ENCODE measurements at places on chromosomes 1 and 21.

GRCh38 chr1:176837708-176838107 lies 326.8 kb downstream of the ASTN1 start:
- no peak for DNase-seq

DNA sequence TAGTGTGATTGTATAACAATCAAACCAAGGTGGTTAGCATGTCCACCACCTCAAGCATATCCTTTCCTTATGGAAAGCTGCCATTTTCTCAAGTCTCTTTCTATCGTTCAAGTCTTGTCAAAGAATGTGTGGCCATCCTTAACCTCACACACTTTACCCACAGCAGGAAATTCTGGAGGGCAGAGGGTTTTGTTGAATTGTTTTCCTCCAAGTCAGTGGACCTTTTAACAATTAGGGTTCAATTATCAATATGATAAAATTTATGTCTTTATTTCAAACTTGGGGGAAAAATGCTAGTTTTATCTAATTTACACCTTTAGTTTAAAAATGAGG lies 14.2 kb upstream of the PTPRC start:
- no peak for DNase-seq

DNA sequence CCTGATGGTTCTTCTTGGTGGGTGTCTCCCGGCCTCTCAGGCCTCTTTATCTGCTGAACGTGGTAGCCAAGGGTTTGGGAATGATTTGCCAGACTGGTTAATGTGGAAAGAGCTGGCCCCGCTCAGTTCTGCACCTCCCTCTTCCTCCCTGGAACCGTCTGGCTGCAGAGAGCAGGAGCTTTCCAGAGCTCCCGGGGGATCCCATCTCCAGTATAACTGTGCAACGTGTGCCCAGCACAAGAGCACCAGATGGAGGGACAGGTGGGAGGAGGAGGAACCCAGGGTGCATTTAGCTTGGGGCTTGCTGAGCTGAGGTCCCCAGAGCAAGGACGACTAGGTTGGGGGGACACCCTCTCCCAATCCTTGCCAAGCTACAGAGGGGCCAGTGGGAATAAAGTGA lies 5.0 kb downstream of the TFF1 start:
- DNase-seq, result no peak

GRCh38 chr1:61655453-61655852 lies 69.5 kb downstream of the TM2D1 start:
- no peak for DNase-seq

DNA sequence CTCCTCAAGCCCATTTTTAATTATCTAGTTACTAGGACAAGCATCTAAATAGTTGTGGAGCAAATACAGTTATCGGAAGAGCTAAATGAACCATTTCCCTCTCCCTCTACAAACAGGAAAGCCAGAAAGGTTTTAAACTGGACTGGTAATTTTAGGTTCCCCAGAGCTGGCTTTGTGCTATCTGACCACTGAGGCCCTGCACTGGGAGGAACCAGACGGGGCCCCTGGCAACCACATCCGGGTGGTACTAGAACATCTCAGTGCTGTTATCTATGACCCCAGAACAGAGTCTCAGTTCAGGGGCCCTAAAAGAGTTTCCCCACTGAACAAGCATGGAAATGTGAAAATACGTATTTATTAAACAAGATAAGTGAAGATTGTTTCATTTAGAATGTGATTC lies 7.7 kb upstream of the RSPH1 start:
- no peak for DNase-seq

DNA sequence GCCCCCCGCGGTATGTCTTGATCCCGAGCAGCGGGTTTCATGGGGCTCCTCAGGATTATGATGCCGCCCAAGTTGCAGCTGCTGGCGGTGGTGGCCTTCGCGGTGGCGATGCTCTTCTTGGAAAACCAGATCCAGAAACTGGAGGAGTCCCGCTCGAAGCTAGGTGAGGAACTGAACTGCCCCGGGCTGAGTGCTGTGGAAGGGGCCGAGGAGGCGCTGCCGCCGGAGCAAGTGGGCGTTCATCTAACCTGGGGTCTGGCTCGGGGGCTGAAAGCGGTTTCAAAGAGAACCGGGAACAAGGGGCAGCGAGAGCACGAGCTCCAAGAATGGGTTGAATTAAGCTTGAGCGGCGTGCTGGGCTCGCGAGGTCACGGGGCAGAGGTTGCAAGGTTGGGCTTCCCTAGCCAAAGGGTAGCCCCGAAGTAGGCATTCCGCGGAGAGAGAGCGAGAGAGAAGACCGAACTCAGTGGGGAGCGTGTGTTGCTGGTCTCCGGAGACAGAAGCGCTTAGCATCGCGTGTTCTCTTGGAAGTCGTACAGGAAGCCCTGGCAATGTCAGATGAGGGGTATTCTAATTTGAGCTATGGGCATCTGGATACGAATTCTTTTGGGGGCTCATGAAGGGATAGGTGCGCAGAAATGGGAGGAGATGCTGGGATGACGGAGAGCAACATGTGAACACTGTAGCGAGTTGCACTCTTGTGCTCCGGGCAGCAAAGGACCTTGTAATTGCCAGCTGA lies 732 bp downstream of the HS2ST1 start:
- peak; percentile 12 for DNase-seq

GRCh38 chr1:64986903-64987871 lies 20.8 kb upstream of the JAK1 start:
- no peak for DNase-seq

DNA sequence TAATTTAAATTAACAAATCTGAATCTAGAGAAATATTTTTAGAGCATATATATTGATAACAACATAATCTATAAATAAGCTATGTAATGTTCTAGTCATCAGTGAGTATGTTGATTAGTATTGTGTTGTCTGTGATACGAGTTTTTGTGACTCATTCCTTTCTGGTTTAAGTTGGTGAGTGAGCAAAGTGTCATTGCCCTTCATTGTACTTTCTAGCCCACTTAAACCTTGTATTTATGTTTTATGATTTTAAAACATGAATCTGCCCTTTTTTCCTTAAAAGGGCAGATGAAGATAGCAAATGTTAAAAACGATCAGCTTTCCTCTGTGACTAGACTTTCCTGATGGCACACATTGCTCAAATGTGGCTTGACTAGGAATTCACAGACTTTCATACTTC lies 38.5 kb downstream of the MACO1 start:
- no peak for DNase-seq

GRCh38 chr1:157600236-157600635 lies 2.4 kb upstream of the FCRL4 start:
- no peak for DNase-seq

- DNase-seq, result no peak
Observed at GRCh38 chr1:81432059-81432458, 368.7 kb upstream of the ADGRL2 start.

DNA sequence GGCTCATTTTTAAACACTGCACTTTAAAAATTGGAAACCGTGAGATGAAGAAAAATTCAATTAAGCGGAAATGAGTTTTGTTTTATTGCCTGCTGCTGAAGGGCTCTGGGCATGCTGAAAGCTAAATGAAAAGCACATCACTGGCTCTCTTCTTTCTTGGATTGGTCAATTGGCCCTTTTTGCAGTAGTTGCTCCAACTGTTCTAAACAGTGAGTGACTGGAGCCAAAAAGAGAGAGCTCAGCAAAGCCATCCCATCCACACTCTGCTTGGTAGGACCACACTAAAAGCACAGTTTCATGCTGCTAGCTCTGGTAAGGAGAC lies 48.1 kb downstream of the LHX4 start:
- DNase-seq, result no peak

DNA sequence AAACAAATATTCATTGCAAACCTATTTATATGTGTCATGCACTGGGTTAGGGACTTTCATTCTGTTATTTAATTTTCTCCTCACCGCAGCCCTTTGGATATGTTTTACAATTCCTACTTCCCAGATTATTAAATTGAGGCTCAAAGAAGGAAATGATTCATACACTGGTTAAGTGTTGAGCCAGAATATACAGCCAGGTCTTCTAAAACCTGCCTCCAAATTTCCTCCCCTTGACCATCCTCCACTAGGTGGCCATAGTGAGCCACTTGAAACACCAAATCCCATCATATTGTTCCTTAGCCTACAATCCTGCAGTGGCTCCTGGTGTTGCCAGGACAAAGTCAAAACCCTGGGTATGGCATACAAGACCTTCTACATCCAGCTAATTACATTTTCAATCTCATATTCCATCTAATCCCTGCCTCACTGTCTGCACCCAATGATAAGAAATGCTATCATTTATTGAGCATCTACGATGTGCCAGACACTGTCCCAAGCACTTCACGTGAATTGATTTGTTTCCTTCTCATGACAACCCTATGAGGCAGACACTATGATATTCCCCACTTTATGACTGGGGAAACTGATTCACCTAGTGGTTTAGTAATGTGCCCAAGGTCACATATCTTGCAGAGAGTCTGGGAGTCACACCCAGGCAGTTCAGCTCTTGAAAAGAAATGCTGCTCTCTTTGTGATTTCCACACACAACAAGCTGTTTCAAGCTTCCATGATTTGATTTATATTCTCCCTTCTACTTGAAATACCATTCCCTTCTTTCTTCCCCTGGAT lies 23.6 kb upstream of the KIRREL1 start:
- no peak for DNase-seq

- peak; percentile 72 for DNase-seq
Observed at GRCh38 chr1:197775282-197776262, at the start of gene DENND1B. Gene DENND1B, minus strand, starts transcription at chr1:197775480. Its CDS starts 325 bp downstream, at chr1:197775155.

DNA sequence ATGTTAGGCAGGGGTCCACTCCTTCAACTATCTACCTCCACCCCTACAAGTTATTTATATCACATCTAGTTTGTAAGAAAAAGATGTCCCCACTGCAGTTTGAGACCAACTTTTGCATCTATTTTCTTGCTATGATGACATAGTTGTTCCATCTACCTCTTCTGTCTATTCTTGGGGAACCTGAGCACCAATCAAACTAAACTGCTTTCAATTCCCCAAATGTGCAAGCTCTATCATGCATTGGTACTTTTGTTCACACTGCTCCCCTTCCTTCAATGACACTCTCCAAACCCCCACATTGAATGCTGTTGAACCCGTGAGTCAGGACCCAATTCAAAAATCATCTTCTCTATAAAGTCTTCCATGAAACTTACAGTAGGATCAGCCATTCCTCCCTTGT lies 16.0 kb upstream of the FRRS1 start:
- no peak for DNase-seq

GRCh38 chr1:193480755-193481154 lies 294.3 kb upstream of the B3GALT2 start:
- no peak for DNase-seq

DNA sequence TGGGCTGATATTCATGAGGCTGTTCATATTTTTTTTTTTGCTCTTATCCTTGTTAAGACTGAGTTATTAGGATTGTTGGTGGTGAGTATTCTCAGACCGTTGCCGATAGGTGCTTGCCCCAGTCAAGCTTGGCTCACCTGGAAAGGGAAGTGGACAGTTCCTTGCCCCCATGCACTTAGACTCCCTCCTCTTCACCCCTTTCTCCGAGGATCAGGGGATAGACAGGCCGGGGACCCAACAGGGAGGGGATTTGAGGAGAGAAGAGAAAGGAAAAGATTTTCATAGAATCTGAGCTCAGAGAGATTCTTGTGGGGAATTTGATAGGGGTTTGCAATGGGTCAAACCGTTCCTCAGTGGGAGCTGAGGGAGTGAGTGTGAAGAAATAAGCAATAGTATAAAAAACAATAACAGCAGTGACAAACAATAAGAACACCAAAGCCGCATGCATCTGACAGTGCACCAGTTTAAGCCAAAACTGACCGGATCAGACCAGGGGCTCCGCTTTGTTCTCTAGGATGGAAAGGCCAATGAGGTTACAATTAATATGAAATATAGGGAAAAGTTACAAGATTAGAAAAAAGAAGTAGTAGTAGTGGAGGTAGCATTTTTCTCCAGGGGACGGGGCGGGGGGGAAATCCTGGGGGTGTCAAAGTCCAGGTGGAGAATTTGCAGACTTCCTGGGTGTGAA lies 8.9 kb downstream of the PAX7 start:
- DNase-seq, result no peak

DNA sequence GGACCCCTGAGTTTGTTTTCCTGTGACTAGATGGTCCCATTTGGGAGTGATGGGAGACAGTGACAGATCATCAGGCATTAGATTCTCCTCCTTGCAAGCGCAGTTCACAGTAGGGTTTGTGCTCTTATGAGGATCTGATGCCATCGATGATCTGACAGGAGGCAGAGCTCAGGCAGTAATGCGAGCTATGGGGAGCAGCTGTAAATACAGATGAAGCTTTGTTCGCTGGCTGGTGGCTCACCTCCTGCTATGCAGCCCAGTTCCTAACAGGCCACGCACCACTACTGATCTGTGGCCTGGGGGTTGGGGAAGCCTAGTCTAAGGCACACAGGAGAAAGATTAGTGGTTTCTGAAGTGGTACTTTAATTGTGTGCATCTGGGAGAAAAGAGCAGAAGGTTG lies 7.1 kb upstream of the PLPP3 start:
- DNase-seq, result no peak

- DNase-seq, result no peak
Observed at GRCh38 chr1:36595349-36595748, 112.6 kb upstream of the CSF3R start.

DNA sequence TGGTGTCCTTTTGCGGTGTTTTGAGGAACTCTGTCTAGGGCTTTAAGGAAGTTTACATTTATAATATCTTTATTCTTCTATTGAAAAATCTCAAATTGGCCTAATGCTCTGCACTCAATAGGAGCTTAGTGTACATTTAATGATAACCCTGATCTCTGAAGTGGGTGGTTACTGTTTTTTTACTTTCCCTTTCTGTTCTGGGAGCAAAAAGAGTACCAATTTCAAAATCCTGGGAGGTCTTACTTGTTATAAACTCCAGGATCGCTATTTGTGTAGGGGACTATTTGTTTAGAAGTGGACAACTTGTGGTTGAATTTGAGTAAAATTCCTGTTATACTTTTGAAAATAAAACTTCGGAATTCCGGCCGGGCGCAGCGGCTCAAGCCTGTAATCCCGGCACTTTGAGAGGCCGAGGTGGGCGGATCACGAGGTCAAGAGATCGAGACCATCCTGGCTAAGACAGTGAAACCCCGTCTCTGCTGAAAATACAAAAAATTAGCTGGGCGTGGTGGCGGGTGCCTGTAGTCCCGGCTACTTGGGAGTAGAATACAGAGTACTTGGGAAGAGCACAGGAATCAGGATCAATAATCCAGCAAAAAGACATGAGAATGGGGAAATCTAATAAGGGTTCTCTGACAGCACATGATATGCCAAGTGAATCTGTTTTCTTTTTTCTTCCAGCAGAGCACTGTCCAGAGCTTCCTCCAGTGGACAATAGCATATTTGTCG lies 1.1 kb downstream of the C4BPB start:
- no peak for DNase-seq

- DNase-seq, result no peak
Observed at GRCh38 chr1:95216292-95216990, 17.6 kb upstream of the RWDD3 start.
